ENCODE measurements at places on chromosomes 7 and 10.
A peak's percentile ranks its signal among the peaks of the same experiment; 100 is the strongest.

DNA sequence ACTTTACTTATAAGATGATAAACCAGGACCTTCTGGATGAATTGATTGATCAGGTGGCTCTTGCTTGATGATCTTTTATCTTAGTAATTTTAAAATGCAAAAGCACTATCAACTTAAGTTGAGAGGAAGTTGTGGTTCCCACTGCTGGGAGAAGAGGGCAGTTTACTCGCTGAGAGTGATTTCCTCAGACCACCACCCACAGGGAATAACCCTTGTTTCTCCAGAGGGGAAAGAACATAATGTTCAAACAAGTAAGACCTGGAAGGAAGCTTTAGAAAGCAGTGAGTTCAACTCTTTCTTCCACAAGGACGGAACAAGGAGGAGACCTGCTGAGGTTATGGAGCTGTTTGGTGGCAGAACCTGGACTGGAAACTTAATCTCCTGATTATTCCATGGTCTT is 138.7 kb downstream of the FAM204A start:
- DNase-seq: no peak

DNA sequence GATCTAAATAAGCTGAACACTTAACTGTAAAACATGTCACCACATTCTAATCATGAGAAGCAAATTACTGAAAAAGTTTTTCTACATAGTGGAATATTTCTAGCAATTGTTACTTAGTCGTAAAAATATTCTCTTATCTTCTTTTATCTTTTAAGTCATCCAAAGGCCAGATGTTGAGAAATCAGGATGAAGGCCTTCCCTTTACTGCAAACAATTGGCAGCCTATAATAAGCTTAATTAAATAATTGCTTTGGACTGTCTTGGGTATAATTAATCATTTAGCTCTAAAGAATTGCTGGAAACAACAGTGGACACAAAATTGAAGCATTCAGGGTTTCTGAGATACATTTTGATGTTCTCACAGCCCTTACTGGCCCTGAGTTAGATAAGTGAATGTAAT is 226.5 kb downstream of the FANK1 start:
- no peak for DNase-seq

- DNase-seq: no peak
Measured at GRCh38 chr7:45524445-45524844, 49.7 kb upstream of the ADCY1 start.

DNA sequence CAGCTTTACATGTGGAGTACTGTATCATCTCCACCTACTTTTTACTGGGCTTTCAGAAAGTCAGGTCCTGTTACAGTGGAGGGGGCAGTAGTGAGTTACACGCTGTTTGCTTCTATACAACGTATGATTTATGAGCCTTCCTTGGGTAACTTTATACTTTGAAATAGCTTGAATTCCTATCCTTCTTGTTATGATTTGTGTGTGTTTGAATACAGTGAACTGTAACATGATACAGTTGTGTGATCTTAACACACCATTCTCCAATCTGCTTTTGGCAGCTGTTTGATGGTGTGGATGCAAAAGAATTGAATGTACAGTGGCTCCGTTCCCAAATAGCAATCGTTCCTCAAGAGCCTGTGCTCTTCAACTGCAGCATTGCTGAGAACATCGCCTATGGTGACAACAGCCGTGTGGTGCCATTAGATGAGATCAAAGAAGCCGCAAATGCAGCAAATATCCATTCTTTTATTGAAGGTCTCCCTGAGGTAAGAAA is 41.7 kb downstream of the SP8 start:
- DNase-seq: no peak

- no peak for DNase-seq
Measured at GRCh38 chr10:71382757-71383156, 14.0 kb upstream of the CDH23 start.

GRCh38 chr7:16989811-16990413 is 108.1 kb upstream of the AGR3 start:
- DNase-seq: peak; percentile 24

GRCh38 chr10:51095444-51095843 is 21.2 kb downstream of the PRKG1 start:
- DNase-seq: no peak

DNA sequence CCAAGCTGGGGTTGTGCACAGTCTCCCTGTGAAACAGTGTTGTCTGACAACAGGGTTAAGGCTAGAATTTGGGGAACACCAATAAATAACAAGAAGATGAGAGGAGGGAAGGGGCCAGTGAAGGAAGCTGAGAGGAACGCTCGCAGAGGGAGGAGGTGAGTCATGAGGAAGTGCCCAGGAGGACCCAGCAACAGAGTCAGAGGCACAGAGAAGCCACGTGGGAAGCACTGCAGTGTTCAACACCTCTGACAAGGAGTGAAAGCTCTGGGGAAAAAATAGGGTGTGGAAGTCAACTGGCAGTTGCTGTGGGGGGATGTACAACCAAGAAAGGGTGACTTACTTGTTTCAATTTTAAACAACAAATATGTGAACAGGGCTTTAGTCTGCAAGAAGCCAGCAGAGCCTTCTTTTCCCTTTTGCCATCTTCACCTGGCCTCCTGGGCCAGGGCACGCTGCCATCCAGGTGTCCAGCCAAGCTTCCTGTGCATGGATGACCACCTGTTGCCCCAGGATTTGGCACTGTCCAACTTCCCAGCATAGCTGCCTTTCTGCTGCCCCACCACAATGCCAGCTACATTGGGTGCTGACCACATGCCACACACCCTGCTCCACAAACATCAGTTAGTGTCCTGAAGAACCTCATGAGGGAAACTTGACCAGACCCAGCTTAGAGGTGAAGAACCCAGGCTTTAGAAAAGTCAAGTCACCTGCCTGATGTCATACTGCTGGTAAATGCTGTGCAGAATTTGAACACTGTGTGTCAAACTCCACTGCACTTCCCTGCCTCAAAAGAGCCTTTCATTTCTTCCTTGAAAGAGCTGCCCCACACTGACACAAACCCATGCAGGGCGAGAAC is 69.6 kb downstream of the ATXN7L1 start:
- DNase-seq: peak; percentile 83

DNA sequence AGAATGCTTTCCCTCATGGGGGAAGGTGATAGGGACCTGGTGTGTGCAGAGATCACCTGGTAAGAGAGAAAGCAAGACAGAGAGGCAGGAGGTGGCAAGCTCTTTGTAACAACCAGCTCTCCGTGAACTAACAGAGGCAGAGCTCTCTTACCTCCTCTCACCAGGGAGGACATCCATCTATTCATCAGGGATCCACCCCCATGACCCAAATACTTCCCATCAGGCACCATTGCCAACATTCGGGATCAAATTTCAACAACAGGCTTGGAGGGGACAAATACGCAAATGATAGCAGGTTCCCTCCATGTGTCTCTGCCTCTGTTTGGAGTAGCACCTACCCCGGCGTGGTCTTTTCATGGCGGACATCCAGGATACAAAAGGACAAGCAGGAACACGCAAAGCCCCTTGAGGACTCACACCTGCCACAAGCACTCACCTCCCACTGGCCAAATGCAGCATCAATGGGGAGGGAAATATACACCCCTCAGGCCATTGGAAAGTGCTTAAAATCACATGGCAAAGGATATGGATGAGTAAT is 431.2 kb upstream of the AUTS2 start:
- DNase-seq: no peak

- DNase-seq: no peak
Measured at GRCh38 chr7:48058990-48059389, 23.6 kb downstream of the C7orf57 start.

DNA sequence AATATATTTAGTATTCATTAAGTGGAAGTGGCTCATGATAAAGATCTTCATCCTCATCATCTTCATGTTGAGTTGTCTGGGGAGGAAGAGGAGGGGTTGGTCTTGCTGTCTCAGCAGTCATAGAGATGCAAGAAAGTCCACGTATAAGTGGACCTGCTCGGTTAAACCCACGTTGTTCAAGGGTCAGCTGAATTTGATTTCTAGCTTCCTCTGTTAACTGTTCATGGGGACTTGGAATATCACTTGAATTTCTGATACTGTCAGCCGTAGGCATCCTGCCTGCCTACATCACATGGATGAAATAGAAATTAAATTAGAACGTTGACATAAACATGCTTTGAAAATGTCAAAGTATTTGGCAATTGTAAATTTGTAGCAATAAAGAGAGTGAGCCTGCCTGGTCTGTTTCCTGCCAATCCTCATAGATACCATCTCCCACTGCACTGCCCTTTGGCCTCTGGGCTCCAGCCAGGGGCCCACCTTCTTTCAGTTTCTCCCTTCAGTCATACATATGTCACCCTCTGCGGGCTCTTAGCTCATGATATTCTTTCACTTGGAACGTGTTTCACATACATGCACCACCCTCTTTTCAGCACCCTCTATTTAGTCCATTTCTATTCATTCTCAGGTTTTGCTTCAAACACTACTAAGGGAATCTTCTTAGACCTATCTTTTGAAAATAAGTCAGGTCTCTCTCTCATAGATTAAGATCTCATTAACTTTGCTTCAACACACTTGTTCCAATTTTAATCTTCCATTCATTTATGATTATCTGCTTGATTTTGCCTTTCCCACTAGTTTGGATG is 376.3 kb downstream of the IPMK start:
- DNase-seq: no peak

Data from hepatic stellate cell (primary cell).